ENCODE measurements at places on chromosomes 1 and 21.

DNA sequence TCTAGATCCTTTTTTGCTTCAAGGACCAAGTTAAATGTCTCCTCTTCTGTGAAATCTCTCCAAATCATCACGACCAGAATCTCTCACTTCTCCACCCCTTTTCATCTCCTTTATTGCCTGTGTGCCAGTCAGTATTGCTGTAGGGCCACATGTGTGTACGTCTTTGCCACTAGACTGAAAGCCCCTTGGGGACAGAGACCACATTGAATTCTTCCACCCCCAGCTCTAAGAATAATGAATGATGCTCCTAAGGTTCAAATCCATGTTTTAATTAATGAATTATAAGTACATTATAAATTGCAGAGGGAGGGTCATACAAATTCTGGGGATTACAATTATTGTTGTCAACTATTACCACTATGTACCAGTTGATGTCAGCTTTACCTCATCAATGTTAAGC is 343.8 kb downstream of the USP25 start:
- DNase-seq, result no peak

- DNase-seq, result no peak
Observed at GRCh38 chr1:97691325-97691724, 229.5 kb downstream of the DPYD start.

- DNase-seq, result no peak
Observed at GRCh38 chr21:33011462-33011861, 14.3 kb upstream of the OLIG2 start.

DNA sequence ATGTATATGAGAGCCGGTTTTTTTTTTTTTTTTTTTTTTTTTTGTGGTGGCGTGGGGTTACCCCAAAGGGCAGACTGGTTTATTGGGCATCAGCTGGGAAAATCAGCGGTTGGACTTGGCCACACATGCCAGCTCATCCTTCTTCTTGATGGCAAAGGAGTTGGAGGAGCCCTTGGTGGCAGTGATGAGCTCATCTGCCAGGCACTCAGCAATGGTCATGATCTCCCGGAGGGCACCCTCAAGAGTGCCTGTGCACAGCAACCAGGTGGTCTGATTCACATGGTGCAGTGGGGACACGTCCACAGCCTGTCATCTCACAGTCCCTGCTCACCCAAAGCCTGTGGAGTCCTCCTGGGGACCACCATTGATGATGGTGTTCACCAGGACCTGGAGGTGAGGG is 62.0 kb downstream of the MRPS6 start:
- no peak for DNase-seq

- DNase-seq, result no peak
Observed at GRCh38 chr1:207268753-207269511, 52.5 kb upstream of the CD55 start.

GRCh38 chr1:67382292-67382691 is 47.9 kb downstream of the SERBP1 start:
- no peak for DNase-seq

Data from transverse colon (tissue), 4 donors.